ENCODE measurements at places on chromosomes 12 and 14.

- peak; percentile 76 for DNase-seq
Observed at GRCh38 chr14:104510794-104511611, 68.6 kb upstream of the C14orf180 start.

DNA sequence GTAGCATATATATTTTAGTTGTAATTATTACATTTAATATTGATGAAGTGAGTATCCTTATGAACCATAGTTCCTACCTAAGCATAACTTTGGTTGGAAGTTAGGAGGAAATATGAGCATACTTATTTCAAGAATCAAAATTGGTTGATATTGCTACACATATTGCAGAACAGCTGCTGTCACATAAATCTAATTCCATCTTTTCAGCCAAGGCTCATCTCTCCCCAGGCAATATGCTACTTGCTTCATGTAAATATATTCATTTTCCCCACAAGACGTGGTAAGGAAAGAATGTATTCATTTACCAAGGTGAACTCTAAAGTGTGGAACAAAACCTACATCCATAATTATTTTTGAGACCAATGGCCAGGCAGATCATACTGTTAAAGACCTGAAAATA, 62.5 kb upstream of the HIF1A start:
- no peak for DNase-seq

- DNase-seq, result no peak
Observed at GRCh38 chr14:85241022-85241855, 288.7 kb upstream of the FLRT2 start.

GRCh38 chr12:131559517-131560516, 151.1 kb upstream of the SFSWAP start:
- no peak for DNase-seq

GRCh38 chr14:37237094-37237493, 39.4 kb downstream of the MIPOL1 start:
- no peak for DNase-seq

DNA sequence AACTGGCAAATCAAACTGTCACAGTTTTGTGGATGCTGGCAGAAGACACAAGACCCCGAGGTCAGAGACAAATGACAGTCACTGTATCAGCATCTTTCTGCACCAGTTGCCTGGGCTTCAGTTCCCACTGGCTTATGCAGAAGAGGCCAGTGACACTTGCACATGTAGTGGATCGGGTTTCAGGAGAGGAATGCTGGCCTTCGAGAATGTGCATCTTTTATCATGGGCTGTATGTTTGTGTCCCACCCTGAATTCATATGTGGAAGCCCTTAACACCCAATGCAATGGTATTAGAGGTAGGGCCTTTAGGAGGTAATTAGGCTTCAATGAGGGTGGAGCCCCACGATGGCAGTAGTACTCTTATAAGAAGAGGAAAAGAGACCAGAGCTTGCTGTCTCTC, 150.9 kb downstream of the SLC15A4 start:
- no peak for DNase-seq

DNA sequence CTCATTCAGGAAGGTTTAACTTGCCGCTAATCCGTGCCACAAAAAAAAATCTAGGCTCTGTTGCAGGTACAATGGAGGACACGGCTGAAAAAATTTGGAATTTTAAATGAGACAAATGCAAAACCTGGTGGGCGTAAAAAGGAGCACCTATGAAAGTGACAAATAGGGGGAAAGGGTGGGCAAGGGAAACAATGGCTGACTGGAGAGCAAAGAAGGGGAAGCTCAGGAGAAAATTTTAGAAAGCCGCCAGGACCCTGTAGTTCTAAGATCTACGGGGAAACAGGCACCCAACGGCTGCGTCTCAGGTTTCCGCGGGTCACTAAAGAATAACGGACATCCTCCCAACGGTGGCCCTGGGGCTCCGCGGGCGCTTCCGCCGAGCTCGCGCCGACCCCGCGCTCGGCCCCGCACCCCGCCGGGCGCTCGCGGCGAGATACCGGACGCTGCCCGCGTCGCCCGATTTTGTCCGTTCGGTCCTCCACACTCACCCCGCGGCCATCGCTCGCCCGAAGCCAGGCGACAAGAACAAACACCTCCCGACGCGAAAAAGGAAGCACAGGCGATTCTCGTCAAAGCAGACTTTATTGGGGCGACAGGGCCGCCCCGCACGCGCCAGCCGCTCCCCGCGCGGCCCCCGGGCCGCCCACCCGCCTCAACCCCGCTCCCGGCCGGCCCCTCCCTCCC, 1.1 kb upstream of the YY1 start:
- no peak for DNase-seq

- no peak for DNase-seq
Observed at GRCh38 chr14:22980672-22981089, 1.7 kb downstream of the AJUBA start.

- DNase-seq, result peak; percentile 28
Observed at GRCh38 chr12:64618953-64619590, 8.8 kb downstream of the RASSF3 start.

- DNase-seq, result no peak
Observed at GRCh38 chr14:105993814-105994213, 467.4 kb downstream of the TMEM121 start.

DNA sequence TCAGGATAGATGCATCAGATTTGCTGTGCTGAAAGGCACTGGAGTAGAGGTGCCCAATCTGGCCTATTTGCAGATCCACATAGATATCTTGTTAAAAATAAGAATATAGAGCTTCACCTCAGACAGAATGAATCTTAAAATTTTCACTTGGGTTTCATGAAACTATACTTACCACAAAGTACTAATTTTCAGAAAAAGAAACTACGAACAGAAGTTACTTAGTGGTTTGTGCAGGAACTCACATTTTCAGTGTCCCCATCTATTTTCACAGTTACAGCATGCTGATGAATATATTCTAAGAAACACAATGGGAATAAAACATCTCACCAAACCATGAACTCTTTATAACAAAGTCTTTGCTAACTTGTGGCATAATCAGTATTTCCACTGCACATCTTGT, 449.4 kb downstream of the RERGL start:
- no peak for DNase-seq

DNA sequence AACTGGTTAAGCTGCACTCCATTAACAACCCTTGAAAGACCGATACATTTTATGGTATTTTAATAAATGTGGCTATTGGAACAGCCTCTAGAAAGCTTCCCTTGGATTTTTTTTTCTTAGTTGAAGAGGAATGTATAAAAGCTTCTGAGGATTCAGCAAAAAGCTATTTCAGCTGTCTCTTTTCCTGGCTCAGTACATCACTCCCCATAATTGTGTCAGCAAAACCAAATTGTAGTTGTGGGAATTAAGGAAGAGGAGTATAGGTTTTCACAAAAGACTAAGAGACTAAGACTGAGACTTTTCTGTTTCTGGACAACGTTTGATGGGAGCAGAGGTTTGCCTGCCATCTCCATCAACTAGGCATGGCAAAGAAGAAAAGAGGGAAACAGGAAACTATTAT, 106.5 kb downstream of the C12orf50 start:
- no peak for DNase-seq

- no peak for DNase-seq
Observed at GRCh38 chr14:62667421-62667914, 377.8 kb downstream of the KCNH5 start.

DNA sequence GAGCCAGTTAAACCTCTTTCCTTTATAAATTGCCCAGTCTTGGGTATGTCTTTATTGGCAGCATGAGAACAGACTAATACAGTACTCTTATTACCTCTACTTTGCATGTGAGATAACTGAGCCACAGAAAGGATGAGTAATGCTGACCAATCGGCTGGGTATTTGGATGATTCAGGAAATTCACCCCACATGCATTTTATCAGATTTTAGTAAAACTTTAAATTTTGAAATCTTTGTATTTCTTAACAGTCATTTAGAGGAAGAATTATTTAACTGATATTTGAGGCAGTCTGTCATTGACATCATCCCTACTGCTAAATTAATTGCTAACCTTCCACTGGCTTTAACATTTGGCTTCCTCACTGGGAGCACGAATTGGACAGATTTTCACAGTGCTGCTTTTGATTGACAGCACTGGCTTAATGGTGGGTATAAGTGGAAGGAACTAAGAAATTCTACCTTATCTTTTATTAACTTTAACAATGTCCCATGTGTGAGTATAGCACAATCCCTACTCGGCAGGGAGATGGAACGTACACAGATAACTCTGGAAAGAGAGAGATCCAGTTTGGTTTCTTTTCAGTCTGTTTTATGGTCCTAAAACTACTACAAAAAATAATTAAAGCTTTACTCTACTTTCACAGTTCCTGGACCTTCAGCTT, 261.0 kb downstream of the DACT1 start:
- no peak for DNase-seq

DNA sequence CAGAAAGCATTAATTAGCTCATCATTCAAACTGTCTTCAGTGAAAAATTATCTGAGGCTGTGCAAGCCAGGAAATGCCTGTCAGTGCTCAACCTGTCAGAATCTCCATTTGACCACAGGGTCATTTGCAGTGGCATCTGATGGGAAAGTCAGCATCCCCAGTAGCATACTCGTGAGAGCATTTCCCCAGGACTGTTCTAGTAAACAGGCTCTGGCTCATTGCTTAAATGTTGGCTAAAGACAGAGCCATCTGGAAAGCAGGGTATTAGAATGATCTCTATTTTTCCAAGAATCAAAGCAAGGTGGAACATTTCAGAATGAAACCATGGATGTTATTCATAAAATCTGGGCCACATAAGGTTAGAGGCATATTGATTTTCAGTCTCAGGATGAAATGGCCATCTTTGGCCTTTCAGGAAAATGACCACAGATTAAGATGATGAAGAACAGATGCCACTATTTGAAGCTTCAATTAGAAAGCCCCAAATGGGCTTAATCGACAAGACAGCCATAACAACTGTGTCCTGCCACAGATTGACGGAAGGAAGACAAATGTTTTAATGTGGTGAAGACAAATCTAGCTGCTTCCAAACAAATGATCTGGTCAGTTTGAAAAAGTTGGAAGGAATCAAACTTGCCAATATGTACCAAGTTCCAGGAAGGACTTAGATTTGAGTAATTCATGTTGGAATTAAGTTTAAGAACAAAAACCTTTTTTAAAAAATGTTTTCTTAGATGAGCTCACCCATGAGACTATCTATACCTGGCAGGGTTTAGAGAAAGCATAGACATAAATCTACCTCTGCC, 94.0 kb upstream of the FAR2 start:
- DNase-seq, result no peak

DNA sequence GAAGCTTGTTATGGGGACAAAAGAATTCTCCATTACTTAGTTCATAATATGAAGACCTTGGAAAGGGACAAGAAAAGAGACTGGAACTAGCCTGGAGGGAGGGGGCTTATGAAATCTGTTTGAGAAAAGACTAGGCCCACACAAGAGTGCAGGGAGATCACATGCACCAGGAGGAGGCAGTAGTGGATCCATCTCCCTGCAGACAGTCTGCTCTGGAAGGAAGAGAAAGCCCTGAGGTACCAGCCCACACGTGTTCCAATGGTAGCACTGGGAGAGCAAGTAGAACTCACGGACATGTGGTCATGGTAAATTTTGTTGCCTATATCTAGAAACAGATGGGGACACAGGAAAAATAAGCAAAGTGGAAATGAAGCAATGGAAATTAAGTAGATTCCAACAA, 445.4 kb downstream of the SOX5 start:
- no peak for DNase-seq

- DNase-seq, result peak; percentile 32
Observed at GRCh38 chr14:102779574-102780315, 2.5 kb downstream of the TRAF3 start.

DNA sequence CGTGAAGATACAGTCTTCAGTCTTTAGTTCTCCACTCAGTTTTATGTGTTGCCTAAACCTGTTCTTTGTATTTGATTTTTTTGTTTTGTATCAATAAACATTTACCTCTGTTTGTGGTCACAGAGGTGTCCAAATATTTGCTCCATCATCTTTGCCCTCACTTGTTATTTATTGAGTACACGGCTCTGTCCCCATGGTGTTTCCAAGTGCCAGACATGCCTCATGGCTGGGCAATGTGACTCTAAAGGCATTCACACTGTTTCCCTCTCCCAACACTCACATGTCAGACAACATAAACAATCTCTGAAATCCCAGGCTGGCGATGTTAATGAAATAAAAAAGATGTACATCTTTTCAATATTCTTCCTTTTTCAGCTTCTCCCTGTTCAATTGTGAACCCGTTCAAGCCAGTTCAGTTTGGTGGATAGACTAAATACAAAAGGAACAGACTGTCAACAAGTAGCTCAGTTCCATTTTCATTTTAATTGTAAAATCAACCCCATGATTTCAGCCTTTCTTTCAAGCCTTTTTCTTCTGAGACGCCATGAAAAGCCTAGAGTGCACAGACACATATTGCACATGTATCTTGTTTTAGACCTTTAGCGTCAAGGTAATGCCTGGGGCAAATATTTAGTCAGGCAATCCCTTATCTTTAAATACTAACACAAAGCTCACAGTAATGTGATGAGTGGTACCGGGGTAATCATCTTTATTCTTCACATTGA, 680.7 kb downstream of the GALC start:
- DNase-seq, result no peak

GRCh38 chr12:68911197-68911718, 21.7 kb downstream of the CPM start:
- no peak for DNase-seq

GRCh38 chr14:103401223-103402214, 16.3 kb downstream of the MARK3 start:
- DNase-seq, result no peak
